ENCODE measurements at places on chromosomes 13 and 19.
A peak's percentile ranks its signal among the peaks of the same experiment; 100 is the strongest.

DNA sequence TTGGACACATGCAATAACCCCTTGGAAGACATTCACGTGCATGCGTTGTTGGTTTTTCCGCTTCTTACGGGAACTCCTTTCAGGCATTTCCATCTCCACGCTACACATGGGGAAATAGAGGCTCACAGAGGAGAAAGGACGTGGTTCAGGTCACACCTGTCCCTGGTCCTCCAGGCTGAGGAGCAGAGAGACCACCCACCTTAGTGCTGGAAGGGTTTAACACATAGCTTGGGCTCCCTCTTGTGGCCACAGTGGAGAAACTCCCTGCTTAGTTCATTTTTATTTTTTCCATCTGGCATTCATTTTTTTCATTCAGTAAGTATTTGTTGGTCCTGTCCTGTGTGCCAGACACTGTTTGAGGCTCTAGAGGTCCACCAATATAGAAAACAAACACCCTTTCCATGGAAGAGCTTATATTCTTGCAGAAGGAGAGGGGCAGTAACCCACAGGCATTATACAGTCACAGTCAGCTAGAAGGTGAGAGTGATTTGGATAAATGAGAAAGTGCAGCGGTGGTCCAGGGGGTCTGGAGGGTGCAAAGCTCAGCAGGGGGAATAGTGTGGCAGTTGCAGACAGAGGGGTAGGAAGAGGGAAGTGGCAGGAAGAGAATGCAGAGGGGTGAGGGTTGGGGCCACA lies 24.2 kb upstream of the TTYH1 start:
- peak; percentile 65 for DNase-seq

GRCh38 chr13:34156841-34157365 lies 339.0 kb downstream of the RFC3 start:
- peak; percentile 91 for DNase-seq

- DNase-seq: no peak
Observed at GRCh38 chr19:4935444-4935843, 26.1 kb downstream of the UHRF1 start.

GRCh38 chr13:41700790-41701310 lies 243.5 kb downstream of the RGCC start:
- peak; percentile 86 for DNase-seq

GRCh38 chr13:69565334-69565733 lies 542.3 kb upstream of the ATXN8OS start:
- DNase-seq: no peak

DNA sequence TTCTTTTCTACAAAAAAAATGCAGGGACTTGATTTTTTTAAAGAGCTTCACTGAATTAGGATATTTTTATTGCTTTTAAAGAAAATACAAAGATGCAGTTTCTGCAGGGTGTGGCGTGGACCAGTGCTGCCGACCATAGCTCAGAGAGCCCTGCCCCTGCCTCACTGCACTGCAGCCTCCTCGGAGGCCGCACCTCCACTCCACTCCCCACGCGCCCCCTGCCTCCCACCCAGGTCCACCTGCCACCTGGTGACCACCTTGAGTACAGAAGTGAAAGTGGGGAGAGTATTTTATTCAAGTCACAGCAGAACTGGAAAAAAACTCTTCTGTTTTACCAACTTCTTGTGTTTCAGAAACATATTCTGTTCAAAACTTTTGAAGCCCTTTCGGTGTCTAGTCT lies 7.9 kb upstream of the F7 start:
- DNase-seq: no peak

- peak; percentile 98 for DNase-seq
Observed at GRCh38 chr19:2168619-2169424, 5.1 kb downstream of the DOT1L start.

DNA sequence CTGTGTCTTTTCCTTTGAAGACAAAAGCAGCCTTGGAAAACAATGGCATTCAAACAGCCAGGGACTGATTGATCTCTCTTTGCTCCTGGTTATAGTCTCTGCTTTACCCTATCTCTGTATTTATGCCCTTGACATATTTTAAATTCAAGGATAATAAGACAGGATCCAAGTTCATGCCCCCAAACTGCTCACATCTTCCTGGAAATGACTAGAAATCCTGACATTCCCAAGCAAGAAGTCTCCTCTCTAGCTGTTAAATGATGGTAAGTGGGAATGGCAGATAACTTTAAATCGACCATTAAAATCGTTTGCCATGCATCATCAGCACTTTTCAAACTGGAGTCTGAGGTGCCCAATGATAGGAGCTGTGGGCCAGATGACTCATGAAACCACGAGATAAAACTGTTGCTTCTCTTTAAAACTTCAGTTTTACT lies 435.6 kb downstream of the FOXO1 start:
- DNase-seq: no peak

- DNase-seq: no peak
Observed at GRCh38 chr13:45851956-45852355, 403 bp upstream of the SIAH3 start.

GRCh38 chr13:80040981-80041317 lies 300.0 kb downstream of the SPRY2 start:
- DNase-seq: no peak

- peak; percentile 82 for DNase-seq
Observed at GRCh38 chr13:47114030-47114429, 217.2 kb upstream of the HTR2A start.

- DNase-seq: no peak
Observed at GRCh38 chr13:92821324-92821723, 405.3 kb upstream of the GPC6 start.

- no peak for DNase-seq
Observed at GRCh38 chr19:34733266-34733745, 737 bp upstream of the ZNF181 start.

DNA sequence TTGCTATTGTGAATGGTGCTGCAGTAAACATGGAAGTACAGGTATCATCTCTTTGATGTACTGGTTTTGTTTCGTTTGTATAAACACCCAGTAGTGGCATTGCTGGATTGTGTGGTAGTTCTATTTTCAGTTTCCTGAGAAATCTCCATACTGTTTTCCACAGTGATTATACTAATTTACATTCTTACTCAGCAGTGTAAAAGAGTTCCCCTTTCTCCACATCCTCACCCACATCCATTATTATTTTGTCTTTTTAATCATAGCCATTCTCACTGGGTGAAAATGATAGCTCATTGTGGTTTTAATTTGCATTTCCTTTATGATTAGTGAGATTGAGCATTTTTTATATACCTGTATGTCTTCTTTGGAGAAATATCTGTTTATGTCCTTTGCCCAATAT lies 62.3 kb upstream of the PARP4 start:
- no peak for DNase-seq

All from AG10803 (cell line).